ENCODE measurements at places on chromosomes 5 and 9. TPM values are rescaled to one million over a fixed set of nuclear protein-coding genes. Genes with fewer than 3 reads are reported as not detected.

Gene SPATA31A3
- not detected for total RNA-seq

Gene PCA3
- total RNA-seq: not detected

Gene IL13
- not detected for total RNA-seq

DNA sequence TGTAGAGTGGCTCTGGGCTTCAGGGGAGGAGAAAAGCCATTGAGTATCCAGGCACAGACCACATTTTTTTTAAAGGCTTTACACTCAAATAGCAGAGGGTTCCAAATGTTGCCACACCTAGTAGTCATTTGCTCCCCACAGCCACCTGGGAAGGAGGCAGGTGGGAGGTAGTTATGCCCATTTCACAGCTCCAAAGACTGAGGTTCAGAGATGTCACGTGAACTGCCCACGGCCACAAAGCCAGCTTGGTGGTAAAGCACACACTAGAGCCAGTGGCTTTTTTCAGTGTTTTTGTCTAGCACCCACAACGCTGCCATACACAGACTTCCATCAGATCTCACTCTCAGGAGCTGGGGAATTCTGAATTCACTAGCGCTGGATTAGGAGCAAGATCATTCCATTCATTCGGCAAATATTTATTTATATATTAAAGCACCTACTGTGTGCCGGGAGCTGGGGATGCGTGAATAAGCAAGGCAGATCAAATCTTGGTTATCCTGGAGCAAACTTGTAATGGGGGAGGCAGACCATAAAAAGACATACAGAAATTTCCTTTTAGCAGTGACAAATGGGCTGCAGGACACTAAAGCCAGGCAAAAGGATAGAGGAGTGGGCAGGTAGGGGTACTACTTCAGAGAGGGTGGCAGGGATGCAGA lies 7.4 kb downstream of the WHRN start:
- DNase-seq: no peak

DNA sequence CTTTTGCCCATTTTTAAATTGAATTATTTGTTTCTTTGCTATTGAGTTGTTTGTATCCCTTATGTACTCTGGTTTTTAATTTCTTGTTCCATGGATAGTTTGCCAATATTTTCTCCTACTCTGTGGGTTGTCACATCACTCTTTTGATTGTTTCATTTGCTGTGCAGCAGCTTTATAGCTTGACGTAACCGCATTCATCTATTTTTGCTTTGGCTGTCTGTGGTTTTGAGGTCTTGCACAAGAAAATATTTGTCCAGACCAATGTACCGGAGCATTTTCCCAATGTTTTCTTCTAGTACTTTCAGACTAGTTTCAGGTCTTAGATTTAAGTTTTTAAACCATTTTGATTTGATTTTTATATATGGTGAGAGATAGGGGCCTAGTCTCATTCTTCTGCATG lies 36.2 kb upstream of the ZNF366 start:
- no peak for DNase-seq

- no peak for DNase-seq
These were observed 279.8 kb downstream of the FSTL4 start for GRCh38 chr5:133332439-133333024.

DNA sequence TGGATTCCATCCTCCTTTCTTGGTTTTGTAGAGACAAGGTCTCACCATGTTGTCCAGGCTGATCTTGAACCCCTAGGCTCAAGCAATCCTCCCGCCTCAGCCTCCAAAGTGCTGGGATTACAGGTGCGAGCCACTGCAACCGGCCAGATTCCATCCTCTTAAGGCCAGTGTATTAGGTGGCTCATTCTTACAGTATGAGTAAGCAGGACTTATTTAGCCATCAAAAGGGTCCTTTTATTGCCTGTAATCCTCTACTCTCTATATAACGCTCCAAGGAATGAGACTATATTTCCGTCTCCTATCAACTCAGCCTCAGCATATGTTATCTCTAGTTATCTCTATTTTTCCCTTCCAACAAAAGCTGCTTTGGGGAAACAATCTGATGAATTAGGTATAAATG lies 3.0 kb upstream of the ERBIN start:
- DNase-seq: no peak

GRCh38 chr5:157549283-157549629 lies 26.3 kb downstream of the ADAM19 start:
- no peak for DNase-seq
